ENCODE measurements at places on chromosomes 12 and 14.

DNA sequence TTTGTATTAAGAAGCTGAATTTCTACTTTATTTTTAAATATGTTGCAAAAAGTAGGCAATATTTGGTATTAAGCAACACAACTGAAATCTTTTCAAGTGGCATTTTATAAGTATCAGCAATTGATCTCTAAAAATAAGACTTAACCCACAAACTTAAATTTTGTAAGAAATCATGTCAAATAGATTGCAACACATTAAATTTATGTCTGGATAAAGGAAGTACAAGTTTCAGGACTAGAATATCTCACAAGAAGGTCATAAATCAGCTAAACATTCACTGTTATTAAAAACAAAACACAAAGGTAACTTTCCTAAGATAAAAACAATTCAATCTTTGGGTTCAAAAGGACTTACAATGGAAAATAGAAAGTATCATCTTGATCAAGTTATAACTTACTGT is 32.8 kb downstream of the CPNE8 start:
- DNase-seq, result no peak

- no peak for DNase-seq
Observed at GRCh38 chr12:54051874-54052437, 1.7 kb upstream of the HOXC4 start.

- no peak for DNase-seq
Observed at GRCh38 chr12:83113945-83114344, 427.2 kb downstream of the TMTC2 start.

- DNase-seq, result no peak
Observed at GRCh38 chr12:61896436-61896835, 363.8 kb upstream of the USP15 start.

DNA sequence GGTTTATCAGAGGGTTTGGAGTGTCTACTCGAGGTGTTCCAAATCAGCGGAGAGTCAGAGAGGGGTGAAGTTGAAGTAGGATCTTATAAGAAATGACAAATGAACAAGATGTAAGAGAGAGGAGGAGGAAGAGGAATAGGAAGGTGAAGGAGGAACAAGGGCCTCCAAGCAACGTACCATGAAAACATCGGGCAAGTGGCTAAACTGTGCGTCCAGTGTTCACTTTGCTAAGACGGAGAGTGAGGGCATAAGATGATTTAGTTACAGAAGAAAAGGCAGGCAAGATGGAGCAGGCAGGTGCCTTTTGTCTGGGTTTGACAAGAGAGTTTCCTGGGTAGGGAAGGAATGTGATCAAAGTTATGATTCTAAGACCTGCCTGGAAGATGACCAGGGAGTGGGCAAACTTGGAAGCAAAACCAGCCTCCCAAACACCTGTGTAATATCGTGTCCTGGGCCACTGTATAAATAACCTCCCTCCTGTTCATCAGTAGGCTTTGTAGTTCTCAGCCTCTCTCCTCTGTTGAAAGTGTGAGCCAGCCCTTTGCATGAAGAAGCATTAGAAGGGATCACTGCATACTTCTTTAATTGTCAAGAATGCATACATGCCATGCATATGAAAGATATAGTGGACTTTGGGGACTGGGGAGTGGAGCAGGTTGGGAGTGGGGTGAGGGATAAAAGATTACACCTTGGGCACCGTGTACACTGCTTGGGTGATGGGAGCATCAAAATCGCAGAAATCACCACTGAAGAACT is 111.4 kb downstream of the ZFP36L1 start:
- no peak for DNase-seq

DNA sequence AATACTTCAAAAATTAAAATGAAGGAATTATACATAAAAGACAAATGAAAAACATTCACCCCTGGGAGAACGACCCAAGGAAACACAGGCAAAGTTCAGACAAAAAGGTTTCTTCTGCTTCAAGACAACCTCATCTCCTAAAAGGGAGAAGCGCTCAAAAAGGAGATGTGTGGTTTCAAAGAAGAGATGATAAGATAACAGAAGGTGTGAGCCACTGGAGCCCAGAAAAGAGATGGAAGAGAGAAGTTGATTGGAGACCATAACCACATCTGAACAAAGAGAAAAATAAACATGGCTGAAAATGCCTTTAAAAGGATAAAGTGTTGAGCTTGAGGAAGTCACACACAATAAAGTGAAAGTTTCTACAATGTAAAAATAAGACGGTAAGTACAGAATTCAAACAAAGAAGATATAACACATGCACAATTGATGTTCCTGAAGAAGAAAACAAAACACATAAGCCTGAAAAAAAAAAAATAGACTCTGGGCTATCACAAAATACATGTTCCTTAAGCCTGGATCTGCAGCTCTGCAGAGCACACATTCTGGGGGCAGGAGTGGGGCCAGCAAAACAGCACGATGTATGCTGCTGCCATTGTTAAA is 51.6 kb upstream of the C14orf180 start:
- no peak for DNase-seq

DNA sequence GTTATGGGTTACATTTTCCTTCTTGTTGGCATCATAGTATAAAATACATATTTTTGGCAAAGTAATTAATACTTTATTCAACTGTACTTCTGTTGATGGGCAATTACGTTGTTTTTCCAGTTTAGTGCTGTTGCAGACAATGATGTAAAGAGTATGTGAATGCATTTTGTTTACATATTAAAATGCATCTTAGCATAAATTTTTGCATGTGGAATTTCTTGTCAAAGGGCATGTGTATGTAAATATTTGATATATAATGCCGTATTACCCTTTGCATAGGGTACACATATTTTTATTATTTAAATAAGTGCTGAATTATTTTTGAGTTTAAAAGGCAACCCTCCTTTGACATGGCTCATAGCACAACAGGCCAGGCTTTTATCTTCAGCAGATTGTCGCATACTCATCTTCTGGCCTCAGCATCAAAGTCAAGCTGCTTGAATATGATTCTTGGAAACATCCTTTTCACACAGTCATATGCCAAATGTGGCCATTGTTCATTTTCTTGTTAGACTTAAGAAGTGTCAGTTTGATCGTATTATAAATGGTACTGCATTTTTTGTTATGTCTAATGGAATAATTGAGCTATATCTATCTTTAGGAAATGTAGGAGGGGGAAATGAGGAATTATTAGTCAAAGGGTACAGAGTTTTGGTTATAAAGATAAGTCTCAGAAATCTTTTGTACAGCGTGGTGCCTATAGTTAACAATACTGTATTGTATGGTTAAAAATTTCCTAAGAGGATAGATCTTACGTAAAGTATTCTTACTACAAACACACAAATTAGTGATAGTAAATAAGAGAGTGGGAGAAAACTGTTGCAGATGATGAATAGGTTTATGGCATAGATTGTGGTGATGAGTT is 138.5 kb downstream of the FUT8 start:
- DNase-seq, result no peak

DNA sequence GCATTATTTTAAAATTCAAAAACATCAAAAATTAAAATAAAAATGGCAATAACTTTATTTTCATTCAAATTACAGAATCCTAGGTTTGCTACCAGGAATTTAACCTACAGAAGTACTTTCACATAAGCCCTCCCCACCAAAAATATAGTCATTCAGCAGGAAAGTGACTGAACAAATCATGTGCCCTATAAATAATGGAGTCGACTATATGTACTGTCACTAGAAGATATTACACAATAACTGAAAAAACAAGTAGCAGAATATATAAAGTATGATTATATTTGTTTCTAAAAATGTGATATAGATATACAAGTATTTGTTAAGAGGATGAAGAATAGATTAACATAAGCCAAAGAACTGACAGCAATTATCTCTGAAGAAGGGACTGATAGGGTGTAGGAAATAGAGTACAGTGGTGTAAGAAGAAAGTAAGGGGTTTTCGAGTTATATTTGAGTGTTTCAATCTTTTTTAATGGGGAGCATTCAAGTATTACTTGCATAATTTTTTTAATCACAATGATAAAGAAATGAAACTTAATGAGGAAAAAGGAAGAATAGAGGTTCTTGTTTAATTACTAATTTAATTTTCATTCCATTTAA is 7.9 kb downstream of the C2CD5 start:
- no peak for DNase-seq

DNA sequence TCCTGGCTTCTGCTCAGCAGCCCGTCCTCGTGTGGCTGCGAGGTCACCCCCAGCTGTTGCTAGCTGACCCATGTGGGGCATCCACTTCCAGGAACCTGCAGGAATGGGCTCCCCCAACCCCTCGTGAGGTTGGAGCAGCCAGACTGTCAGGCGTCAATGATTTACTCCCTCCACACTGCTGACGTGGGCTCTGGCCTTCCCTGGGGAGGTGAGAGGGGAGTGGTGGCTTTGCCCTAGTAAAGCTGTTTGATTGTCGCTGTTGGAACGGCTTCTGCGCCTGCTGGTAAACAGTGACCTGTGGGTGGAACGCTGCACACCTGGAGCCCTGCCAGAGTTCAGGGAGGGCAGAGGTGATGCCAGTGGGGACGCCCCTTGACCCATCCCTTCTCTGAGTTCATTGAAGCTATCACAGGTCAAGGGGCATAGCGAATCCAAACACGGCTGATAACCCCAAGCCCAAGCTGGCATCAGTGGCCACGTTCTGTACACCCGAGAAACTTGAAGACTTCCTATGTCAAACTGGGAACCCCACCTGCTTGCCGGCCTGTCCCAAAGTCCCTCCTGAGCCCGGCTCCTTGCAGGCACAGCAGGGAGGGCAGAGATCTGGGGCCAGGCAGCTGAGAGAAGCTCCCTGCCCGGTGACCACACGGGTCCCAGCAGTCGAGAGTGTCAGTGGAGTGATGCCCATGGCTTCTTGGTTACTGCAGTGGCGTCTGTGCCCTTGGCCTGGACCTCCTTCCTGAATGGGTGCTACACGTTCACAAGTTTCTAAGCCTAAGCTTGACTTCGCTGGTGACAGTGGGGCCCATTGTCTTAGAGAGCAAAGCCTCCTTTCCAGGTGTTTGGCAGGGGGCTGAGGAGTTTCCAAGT is 2.7 kb downstream of the ASPG start:
- no peak for DNase-seq

- DNase-seq, result no peak
Observed at GRCh38 chr12:89138048-89138852, 214.1 kb downstream of the DUSP6 start.

DNA sequence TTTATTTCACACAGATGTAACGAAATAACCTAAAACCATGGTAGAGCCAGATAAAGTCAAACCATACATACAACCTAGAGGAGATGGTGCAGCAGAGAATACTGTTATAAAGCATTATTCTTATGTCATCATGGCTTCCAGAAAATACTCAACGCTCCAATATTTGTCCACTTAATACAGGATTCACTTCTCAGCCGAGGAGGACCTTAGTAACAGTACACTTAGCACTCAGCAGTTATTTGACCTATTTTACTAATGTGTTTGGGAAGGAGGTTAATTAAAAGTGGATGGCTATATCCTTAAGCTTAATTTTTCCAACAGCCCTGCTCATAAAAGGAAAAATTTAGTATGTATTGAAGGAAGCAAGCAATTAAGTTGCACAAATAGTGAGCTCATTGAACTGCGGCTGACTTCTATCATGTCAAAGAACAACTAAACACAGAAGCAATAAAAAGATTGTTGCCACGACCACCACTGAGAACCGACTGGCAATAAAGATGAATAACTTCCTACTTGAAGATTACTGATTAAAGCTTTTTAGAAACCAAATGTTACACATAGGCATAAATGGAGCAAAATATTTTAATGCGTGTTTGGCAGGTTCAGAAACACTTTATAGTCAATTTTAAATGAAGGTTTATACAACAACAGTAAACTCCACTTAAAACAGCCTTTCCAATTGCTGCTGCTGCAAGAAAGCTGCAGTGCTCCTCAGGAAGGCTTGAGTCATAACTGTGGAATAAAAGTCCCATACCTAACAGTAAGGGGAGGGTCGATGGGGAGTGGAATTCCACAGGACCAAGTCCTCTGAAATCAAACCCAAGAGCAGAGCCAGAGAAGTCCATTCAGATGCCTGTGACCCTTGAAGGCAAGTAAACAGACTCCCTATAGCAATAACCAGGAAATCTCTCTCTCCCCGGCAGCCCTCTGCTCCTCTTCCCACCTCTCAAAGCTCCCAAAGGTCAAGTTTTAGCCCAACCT is 218.9 kb upstream of the CDKN3 start:
- DNase-seq, result no peak

DNA sequence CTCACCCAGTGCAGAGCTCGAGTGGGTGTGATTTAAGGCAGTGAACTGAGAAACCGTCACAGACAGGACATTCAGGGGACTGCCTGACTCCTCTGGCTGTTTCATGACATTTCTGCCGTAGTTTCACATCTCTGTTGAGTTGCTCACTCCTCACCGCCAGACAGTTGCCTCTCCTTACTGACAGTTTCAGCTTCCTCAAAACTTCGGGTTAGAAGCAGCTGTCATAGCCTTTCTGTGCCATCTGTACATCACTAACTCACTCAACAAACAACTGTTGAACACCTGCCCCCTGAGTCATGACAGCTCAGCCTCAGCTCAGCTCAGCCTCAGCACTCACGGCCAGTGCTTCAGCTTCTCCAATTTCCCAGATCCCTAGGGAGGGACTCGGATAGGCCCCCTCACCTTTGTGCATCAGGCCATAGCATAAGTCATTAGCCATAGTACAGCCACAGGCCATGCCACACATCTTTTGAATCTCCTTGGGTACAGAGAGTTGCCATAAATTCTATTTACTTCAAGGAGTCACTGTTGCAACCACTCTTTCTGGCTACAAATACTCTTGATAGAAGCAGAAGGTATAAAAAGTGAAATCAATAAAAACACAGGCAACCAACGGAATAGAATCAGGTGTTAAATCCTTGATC is 6.2 kb upstream of the SLC15A4 start:
- no peak for DNase-seq

DNA sequence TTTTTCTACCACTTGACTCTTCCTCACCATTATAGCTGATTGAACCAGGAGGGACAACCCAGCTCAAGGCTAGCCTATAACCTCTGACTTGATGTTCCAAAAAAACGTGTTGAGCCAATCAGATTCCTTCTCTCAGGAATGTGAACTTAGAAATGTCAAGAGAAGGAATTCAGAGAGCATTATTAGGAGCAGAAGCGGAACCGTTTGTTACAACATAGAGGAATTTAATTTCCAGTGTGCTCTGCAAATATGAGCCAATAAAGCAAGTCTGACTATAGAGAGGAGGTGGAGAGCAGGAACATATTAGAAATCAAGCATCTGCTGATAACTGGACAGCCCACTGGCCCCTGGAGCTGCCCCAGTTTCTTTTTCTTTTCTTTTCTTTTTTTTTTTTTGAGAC is 15.3 kb upstream of the PELI2 start:
- no peak for DNase-seq

DNA sequence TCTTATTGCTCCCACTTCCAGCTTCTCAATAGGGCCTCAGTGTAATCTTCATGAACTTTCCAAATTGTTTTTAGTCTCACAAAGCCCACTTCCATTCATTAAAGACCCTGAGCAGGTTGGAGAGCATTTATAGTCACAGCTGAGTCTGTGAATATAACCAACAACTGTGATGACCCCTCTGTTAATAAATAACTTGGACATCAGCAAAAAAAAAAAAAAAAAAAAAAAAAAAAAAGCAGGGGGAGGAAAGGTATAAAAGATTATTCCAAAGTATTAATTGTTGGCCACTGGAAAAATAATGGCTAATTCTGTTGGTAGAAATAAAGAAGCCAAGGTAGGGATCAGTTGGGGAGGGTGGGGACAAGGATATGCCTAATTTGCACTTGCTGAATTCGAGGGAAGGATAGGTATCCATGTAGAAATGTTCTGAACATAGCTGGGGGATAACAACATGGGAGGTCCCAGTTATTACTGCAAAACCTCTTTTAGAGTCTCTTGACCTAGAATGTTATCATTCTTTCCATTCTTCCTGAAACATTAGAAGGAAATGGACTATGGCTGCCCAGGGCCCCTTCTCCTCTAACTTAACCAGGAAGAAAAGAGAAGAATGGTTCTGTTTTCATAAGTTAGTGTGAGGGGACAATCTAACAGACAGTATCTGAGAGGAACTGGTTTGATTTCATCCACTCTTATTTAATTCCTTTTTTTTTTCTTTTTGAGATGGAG is 56.5 kb downstream of the SAMD4A start:
- DNase-seq, result no peak
